ENCODE measurements at places on chromosomes 1 and 21.

DNA sequence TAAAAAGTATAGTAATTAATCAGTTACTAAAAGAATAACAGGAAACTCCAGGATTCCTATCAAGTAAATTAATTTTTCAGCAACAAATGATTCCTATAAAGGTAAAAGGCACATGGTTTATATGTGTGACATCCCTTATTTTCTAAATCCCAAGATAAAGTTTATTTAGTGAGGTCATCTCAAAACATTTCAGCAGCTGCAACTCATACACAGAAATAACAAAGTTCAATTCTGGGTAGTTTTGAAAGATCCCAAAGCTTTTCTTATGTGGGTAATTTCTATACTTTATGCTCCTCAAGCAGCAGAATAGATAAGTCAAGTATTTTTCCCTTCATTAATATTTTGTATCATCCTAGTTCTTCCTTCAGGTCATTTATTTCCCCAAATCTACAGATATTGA, 117.7 kb downstream of the EIF4G3 start:
- no peaks in the 10 kb centered on the region for H3K36me3 ChIP-seq
- no peak overlapping the region for H3K4me3 ChIP-seq
- H3K27me3 ChIP-seq = no peaks in the 10 kb centered on the region
- H3K4me1 ChIP-seq = no peaks in the 10 kb centered on the region
- H3K27ac ChIP-seq = no peak overlapping the region
- no peak for DNase-seq

DNA sequence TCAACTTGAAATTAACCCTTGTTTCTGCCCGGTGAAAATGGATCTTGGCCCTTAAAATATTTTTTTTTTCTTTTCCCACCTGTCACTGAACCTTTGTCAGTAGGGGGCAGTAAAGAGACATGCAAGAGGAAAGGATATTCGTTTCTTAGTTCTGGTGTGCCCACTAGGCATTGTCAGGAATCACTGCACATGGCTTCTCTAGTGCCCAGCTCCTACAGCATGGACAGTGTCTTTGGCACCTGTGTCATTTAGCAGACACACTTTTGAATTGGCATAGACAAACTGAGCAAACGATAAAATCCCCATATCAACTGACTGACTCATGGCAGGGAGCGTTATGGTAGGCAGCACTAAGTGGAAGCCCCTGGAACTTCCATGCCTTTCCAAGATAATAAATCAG, 1048.1 kb downstream of the BRINP3 start:
- H3K27ac ChIP-seq = no peak overlapping the region
- no peaks in the 10 kb centered on the region for H3K4me1 ChIP-seq
- DNase-seq = peak; percentile 10
- no peaks in the 10 kb centered on the region for H3K36me3 ChIP-seq
- H3K27me3 ChIP-seq = no peaks in the 10 kb centered on the region
- no peak overlapping the region for H3K4me3 ChIP-seq

GRCh38 chr1:174786358-174786757, 213.4 kb upstream of the CACYBP start:
- no peaks in the 10 kb centered on the region for H3K27me3 ChIP-seq
- no peak overlapping the region for H3K27ac ChIP-seq
- DNase-seq = no peak
- no peaks in the 10 kb centered on the region for H3K4me1 ChIP-seq
- no peak overlapping the region for H3K4me3 ChIP-seq

- DNase-seq = no peak
- peak overlapping the region; percentile 67 for H3K27ac ChIP-seq
- H3K36me3 ChIP-seq = no peaks in the 10 kb centered on the region
- H3K4me1 ChIP-seq = peaks cover 9% of the 10 kb centered on the region
- H3K27me3 ChIP-seq = no peaks in the 10 kb centered on the region
Measured at GRCh38 chr21:39137248-39138178, 45.7 kb downstream of the PSMG1 start.

- no peaks in the 10 kb centered on the region for H3K36me3 ChIP-seq
- no peak for DNase-seq
- no peak overlapping the region for H3K4me3 ChIP-seq
Measured at GRCh38 chr1:109875874-109876273, 34.8 kb upstream of the CSF1 start.

DNA sequence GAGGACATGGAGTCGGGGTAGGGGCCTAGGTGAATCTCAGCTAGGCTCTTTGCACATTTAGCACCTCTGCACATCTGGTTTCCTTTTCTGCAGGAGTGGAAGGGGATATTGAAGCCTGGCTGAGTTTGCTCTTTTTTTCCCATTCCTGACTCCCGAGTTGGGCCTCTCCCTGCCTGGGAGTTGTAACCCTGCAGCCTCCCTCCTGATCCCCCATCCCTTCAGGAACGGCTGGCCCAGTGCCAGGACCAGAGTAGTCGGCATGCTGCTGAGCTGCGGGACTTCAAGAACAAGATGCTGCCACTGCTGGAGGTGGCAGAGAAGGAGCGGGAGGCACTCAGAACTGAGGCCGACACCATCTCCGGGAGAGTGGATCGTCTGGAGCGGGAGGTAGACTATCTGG, 836 bp downstream of the OLFML3 start:
- H3K4me3 ChIP-seq = peak overlapping the region; percentile 41
- peaks cover 43% of the 10 kb centered on the region for H3K4me1 ChIP-seq
- H3K27me3 ChIP-seq = no peaks in the 10 kb centered on the region
- H3K27ac ChIP-seq = peak overlapping the region; percentile 86
- H3K36me3 ChIP-seq = peaks cover 6% of the 10 kb centered on the region

- H3K4me1 ChIP-seq = peaks cover 50% of the 10 kb centered on the region
- no peak for DNase-seq
- H3K27me3 ChIP-seq = peaks cover 99% of the 10 kb centered on the region
- no peaks in the 10 kb centered on the region for H3K36me3 ChIP-seq
- no peak overlapping the region for H3K4me3 ChIP-seq
- H3K27ac ChIP-seq = no peak overlapping the region
Measured at GRCh38 chr1:90728502-90729287, 11.6 kb upstream of the BARHL2 start.

GRCh38 chr21:15370462-15370975, 305.7 kb upstream of the NRIP1 start:
- no peak for DNase-seq
- no peaks in the 10 kb centered on the region for H3K36me3 ChIP-seq
- no peak overlapping the region for H3K4me3 ChIP-seq
- no peaks in the 10 kb centered on the region for H3K27me3 ChIP-seq
- no peak overlapping the region for H3K27ac ChIP-seq
- H3K4me1 ChIP-seq = no peaks in the 10 kb centered on the region

DNA sequence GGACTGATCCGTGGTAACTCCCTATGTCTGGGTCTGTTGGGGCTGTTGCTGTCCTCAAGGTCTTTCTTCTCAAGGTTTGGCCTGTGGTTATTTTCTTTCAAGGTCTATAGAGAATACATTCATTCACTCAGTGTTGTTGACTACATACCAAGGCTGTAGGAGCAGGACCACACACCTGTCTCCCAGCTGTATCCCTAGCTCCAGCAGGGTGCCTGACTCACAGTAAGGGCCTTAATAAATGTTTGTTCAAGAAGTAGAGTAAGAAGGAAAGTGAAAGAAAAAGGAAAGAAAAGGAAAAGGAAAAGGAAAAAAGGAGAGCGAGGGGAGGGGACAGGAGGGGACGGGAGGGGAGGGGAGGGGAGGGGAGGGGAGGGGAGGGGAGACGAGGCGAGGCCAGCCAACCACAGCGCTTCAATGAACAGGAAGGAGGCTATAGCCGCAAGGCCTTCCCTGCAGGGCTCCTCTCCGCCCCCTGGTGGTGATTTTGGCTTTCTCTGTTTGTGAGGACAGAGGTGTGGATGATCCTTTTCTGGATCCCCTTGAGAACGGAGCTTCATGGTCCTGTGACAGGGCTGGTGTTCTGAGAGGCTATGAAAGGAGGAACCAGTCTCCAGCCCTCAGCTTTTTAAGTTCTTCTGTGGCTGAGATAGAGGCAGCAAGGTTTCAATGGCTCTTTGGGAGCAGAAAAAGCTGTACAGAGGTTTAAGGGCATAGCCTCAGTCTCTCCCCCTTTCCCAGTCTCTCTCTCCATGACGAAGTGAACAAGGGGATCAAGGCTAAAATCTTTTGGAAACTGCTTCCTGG, 30.6 kb upstream of the LCE5A start:
- no peak overlapping the region for H3K27ac ChIP-seq
- H3K27me3 ChIP-seq = no peaks in the 10 kb centered on the region
- no peak overlapping the region for H3K4me3 ChIP-seq
- DNase-seq = no peak
- H3K36me3 ChIP-seq = no peaks in the 10 kb centered on the region
- H3K4me1 ChIP-seq = no peaks in the 10 kb centered on the region

DNA sequence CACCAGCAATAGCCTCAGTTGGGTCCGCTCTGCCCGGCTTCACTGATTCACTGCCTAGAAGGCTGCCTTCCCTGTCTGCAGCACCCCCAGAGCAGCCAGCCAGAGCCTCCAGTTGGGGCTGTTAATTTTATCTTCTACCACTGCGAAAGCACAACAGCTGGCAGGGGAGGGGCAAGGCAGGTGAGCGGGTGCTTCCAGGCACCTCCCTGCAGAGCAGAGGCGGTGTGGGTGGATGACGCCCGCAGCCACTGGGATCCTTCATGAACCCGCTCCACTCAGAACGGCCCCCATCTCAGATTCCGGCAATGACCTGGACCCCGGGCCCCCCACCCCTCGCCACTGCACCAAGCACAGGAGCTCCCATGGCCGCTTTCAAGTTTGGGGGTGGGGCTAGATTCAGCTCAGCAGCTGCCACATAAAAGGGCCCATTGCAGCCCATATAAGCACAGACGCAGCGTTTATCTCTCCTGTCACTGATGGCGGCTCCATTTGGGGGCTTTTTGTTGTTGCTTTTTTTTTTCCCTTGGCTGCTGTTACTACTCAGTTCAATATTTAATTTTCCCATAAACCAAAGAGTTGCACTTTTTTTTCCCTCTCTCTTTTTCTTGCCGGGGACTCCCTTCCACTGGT, 128.0 kb upstream of the KLHDC7A start:
- peaks cover 23% of the 10 kb centered on the region for H3K4me1 ChIP-seq
- H3K27ac ChIP-seq = no peak overlapping the region
- H3K27me3 ChIP-seq = peaks cover 2% of the 10 kb centered on the region
- H3K36me3 ChIP-seq = no peaks in the 10 kb centered on the region

GRCh38 chr21:42096566-42096965, 25.4 kb downstream of the UMODL1 start:
- no peaks in the 10 kb centered on the region for H3K36me3 ChIP-seq
- peaks cover 4% of the 10 kb centered on the region for H3K4me1 ChIP-seq
- H3K27me3 ChIP-seq = no peaks in the 10 kb centered on the region
- H3K4me3 ChIP-seq = no peak overlapping the region

GRCh38 chr1:22652881-22653316, at the start of gene C1QB:
TSS of gene C1QB (plus strand) at chr1:22653236. CDS start at chr1:22659463, 6,227 bp downstream.
- H3K4me3 ChIP-seq = peak within 1 kb of the TSS; percentile 9
- H3K27ac ChIP-seq = no peak within 1 kb of the TSS
- H3K4me1 ChIP-seq = peaks cover 6% of the 10 kb centered on the region
- no peaks in the 10 kb centered on the region for H3K27me3 ChIP-seq
- DNase-seq = no peak

DNA sequence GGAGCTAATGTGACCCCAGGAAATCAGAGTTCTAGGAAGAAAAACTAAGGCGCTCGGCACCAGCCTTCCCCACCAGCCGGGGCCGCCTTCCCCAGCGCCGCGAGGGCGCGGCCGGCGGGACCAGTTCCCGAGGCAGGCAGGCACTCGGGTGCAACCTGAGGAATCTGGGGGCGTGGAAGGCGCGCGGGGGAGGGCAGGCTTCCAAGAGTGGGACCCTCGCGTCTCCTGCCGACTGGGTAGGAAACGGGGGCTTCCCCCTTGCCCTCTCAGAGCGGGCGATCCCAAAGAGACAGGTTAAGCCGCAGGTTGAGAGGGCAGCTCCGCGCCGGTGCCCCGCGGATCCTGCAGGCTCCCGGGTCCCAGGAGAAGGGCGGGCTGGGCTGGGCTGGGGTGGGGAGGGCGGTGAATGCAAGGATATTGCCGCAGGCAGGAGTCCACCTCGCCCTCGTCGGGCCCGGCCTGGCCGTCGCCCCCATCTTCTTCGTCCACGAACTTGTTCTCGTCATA, 431 bp downstream of the ARPC5 start:
- peak overlapping the region; percentile 89 for H3K27ac ChIP-seq
- no peaks in the 10 kb centered on the region for H3K36me3 ChIP-seq
- peaks cover 5% of the 10 kb centered on the region for H3K4me1 ChIP-seq

GRCh38 chr1:223022641-223023473, 120.2 kb downstream of the TLR5 start:
- H3K27me3 ChIP-seq = no peaks in the 10 kb centered on the region
- no peak overlapping the region for H3K27ac ChIP-seq
- no peak for DNase-seq
- no peaks in the 10 kb centered on the region for H3K36me3 ChIP-seq
- H3K4me1 ChIP-seq = peaks cover 13% of the 10 kb centered on the region

DNA sequence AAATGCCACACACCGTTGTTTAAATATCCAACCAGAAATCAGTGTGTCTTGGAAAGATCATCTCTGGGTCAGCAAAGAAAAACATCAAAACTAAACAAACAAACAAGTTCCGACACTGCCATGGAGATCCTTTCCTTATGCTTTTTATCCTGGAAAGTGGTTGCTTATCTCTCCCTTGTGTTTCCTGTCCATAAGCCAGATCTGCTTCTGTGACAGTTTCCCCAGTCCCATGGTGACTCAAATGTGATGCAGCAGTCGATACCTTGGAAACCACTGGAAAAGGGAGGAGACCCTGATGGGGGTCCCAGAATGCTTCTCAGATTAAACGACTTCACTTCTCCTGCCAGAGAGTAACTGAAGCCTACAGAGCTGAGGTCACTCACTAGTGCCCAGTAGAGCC, 94.7 kb downstream of the DMRTA2 start:
- peaks cover 4% of the 10 kb centered on the region for H3K27me3 ChIP-seq
- no peak for DNase-seq
- peaks cover 10% of the 10 kb centered on the region for H3K4me1 ChIP-seq
- no peaks in the 10 kb centered on the region for H3K36me3 ChIP-seq

DNA sequence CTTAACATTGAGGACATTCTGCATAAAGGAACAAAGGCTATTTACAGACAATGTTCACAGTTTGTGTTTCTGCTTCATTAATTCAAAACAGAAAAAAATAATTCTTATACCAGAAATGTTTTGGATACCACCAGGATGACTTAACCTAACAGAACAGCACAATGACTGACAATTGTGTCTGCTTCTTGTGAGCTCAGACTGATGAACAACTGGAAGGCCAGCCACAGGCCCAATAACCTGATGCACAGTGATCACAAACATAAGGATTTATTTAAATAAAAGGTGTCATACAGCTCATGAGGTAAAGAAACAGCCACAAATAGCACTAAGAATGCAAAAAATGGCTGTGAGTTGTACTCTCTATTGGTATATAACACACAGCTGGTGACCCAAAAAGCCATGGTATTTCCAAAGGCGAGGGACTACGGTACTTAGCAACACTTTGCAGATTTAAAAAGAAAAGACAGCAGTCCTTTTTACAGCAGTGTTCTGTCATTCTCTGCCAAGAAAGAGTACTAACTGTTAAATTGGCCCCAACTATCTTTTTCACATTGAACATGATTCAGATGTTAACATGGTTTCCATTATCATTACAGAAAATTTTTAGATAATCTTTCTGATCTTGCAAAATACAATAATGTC, 32.1 kb upstream of the DDAH1 start:
- no peak overlapping the region for H3K4me3 ChIP-seq
- no peaks in the 10 kb centered on the region for H3K36me3 ChIP-seq
- H3K27me3 ChIP-seq = no peaks in the 10 kb centered on the region
- no peak overlapping the region for H3K27ac ChIP-seq
- no peak for DNase-seq
- H3K4me1 ChIP-seq = no peaks in the 10 kb centered on the region

GRCh38 chr1:47340227-47340626, 6.6 kb downstream of the CMPK1 start:
- no peak for DNase-seq
- peaks cover 6% of the 10 kb centered on the region for H3K4me1 ChIP-seq
- H3K27me3 ChIP-seq = no peaks in the 10 kb centered on the region

GRCh38 chr1:31368611-31369107, 4.2 kb downstream of the FABP3 start:
- H3K27ac ChIP-seq = no peak overlapping the region
- peaks cover 16% of the 10 kb centered on the region for H3K36me3 ChIP-seq
- no peak overlapping the region for H3K4me3 ChIP-seq
- peaks cover 31% of the 10 kb centered on the region for H3K4me1 ChIP-seq
- no peak for DNase-seq

Measured in spinal cord (tissue), 10 donors.